CD14-positive monocyte (primary cell): ENCODE measurements at places on chromosomes 16 and 17. TPM values are rescaled to one million over a fixed set of nuclear protein-coding genes. Genes with fewer than 3 reads are reported as not detected.

The AOC2 gene
- polyA plus RNA-seq = 0.09 TPM

The PGS1 gene
- polyA plus RNA-seq = 28.0 TPM

The CSH1 gene
- polyA plus RNA-seq = not detected

The CLDN9 gene
- polyA plus RNA-seq = 1.0 and 2.1 TPM in 2 replicates

The SNX11 gene
- 49.3 TPM for polyA plus RNA-seq

The ODF4 gene
- polyA plus RNA-seq = not detected

The DNAI2 gene
- polyA plus RNA-seq = 0.07 TPM in 1 of 2 replicates, not detected in the other

The NXPH3 gene
- not detected for polyA plus RNA-seq

- H3K4me1 ChIP-seq = no peaks in the 10 kb centered on the region
- no peak for DNase-seq
- H3K4me3 ChIP-seq = no peak overlapping the region
- H3K27ac ChIP-seq = no peak overlapping the region
Measured at GRCh38 chr16:73504591-73505575, 457.0 kb upstream of the ZFHX3 start.

GRCh38 chr16:47475786-47476185 is 14.7 kb downstream of the PHKB start:
- no peaks in the 10 kb centered on the region for H3K27me3 ChIP-seq
- H3K36me3 ChIP-seq = peaks cover 8% of the 10 kb centered on the region
- no peak overlapping the region for H3K4me3 ChIP-seq
- no peaks in the 10 kb centered on the region for H3K4me1 ChIP-seq
- no peak for DNase-seq

GRCh38 chr17:74943808-74944522 is 8.3 kb downstream of the OTOP3 start:
- no peak overlapping the region for H3K27ac ChIP-seq
- no peaks in the 10 kb centered on the region for H3K36me3 ChIP-seq
- H3K27me3 ChIP-seq = peaks cover 2% of the 10 kb centered on the region
- H3K4me3 ChIP-seq = no peak overlapping the region
- DNase-seq = no peak

GRCh38 chr17:56148333-56148732 is 4.9 kb upstream of the ANKFN1 start:
- no peaks in the 10 kb centered on the region for H3K36me3 ChIP-seq
- H3K27ac ChIP-seq = no peak overlapping the region
- H3K4me1 ChIP-seq = no peaks in the 10 kb centered on the region
- no peak for DNase-seq
- no peaks in the 10 kb centered on the region for H3K27me3 ChIP-seq

DNA sequence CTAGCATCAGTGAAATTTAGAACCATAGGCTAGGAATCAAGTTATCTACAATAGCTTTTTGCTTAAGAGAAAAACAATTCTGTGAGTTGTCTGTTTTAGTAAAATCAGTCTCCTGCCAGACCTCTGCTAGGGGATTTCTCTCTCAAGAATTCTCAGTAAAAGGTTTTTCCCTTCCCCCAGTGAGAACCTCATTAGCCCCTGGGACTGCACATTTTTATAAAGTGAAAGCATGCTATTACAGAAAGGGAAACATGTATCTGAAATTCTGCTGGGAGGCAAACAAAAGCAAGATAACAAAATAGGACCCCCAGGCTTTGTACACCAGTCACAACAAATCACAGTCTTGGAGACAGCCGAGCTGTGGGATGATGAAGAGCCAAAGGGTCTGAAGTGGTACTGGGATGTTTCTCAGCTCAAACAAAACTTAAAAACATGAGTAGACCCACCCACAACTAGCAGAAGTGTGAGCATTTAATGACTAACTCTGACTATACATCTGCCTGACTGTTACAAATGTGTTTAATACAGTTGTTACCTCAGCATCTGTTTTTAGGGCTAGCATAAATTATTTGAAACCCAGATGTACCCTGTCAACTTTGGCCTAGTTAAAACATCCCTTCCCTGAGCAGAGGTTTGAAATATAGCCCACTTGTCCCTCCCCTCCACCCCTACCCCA is 20.0 kb upstream of the GLG1 start:
- H3K27me3 ChIP-seq = no peaks in the 10 kb centered on the region
- H3K36me3 ChIP-seq = peaks cover 100% of the 10 kb centered on the region
- H3K4me1 ChIP-seq = no peaks in the 10 kb centered on the region
- H3K27ac ChIP-seq = no peak overlapping the region
- no peak overlapping the region for H3K4me3 ChIP-seq
- DNase-seq = no peak

DNA sequence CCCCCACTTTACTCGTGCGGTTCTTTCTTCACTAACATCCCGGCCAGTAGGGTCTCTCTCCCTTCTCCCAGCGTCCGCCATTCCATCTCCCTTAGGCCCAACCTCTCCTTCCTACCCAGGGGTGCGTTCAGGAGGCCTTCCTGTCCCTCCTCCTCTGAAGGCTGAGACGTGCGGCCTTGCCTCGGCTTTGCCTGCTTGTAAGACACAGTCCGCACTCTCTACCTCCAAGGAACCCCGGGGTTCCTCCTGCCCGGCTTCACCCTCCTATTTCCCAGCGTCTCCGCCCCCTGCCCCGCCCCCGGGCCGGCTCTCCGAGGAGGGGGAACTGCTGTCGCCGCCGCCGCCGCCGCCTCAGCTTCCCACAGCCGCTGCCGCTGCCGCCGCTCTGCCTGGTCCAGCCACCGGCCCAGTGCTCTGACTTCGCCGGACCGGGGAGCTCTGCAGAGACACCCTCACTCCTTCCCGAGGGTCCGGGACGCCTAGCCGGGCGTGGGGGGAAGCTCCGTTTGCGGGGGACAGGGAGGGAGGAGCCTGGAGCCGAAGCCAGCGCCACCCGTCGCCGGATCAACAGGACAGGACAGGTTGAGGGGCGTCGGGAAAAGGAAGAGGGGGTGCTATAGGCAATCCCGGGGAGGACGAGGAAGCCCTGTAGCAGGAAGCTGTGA is 1.2 kb upstream of the FGF11 start:
- no peak overlapping the region for H3K27ac ChIP-seq
- H3K27me3 ChIP-seq = peaks cover 47% of the 10 kb centered on the region
